Astrocyte of the cerebellum (primary cell): ENCODE measurements at places on chromosomes 16 and 17.

GRCh38 chr16:51095084-51095881 lies 55.8 kb downstream of the SALL1 start:
- DNase-seq: no peak

GRCh38 chr17:7413346-7413985 lies 5.8 kb downstream of the NLGN2 start:
- no peak for DNase-seq

GRCh38 chr17:55420067-55420775 lies 1.4 kb downstream of the MMD start:
- DNase-seq: no peak

GRCh38 chr16:72800524-72801161 lies 247.3 kb downstream of the ZFHX3 start:
- no peak for DNase-seq

DNA sequence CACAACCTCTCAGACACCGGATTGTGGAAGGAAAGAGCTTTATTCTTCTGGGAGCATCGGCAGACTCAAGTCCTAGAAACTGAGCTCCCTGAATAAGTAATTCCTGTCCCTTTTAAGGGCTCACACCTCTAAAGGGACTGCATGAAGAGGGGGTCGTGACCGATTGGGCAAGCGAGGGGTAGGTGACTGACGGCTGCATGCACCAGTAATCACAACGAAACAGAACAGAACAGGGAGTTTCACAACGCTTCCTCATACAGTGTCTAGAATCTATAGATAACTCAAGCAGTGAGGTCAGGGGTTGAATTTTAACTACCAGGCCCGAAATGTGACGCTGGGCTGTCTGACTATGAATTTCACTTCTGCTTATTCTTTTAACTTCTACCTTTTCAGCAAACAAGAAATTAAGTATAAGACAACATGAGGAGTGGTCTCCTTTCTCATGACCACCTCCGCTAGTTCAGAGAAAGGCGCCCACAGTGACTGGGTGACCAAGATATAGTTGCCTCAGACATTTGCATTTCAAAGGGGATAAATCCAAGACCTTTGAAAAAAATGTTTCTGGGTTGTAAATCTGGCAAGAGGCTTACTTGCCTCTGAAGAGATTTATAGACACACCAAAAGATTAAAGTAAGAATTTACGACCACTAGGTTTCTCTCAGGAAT lies 88.4 kb upstream of the ATF7IP2 start:
- DNase-seq: no peak

DNA sequence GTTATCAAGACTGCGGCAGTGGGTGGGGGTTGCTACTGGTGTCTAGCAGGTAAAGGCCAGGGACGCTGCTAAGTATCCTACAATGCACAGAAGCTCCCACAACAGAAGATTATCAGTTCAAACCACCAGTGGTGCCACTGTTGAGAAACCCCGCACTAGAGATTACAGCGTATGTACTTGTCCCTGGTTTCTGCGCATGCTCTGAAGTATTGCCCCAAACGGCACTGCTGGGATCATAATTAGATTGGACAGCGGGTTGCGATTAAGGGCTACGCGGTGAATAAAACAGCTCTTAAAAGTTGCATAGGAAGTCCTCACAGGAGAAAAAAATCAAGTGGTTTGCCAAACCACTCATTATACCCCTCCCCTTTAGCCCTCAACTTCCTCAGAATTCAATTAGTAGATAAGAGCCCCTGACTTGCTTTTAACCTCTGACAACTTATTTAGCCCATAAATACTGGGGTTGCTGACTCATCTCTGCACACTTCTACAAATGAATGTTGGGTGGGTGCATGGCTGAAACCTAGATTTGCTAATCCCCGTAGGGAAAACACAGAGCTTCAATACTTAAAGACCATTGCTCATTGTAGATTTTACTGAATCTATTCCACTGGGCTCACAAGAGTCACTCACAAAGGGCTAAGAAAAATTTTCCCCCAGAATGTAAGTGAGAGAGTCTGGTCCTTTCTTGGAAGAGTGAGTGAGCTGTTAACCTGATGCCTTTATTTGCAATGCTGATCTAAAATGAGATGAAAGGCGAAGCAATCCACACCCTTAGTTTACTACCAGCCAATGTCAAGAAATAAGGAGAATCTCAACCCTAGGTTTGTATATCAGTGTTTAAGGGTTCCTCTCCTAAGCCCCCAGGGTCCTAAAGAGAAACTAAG lies 91.8 kb downstream of the RGS9 start:
- DNase-seq: no peak

DNA sequence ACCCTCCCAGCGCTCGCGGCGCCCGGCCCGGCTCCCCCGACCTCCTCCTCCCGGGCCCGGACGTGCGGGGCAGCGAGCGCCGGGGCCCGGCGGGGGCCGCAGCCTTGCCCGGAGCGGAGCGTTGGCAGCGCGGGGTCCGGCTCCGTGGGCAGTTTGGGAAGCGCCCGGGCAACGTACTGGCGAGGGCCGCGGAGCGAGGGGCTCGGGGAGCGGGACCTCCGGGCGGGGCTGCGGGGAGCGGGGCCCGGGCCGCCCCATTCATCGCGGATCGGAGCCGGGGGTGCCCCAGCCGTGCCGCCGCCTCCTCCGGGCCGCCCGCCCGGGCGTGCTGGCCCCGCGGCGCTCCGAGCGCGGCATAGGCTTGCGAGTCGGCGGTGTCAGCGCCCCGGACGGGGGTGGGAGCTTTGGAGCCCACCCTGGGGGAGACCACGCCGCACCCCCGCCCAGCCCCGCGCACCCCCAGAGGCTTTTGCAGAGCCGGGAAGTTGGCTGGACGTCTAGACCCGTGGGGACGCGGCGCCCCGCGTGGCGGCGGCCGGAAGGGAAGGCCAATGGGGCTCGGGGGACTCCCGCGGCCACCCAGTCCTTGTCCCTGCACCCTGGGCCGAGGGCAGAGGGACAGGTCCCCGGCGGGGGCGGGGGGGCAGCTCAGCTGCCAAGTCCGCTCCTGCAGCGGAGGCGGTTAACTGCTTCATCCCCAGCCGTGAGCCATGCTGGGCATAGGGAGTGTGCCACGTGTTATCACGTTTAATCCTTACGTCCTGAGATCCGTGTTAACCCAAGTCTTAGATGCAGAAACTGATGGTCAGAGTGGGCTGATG lies 852 bp downstream of the ZNF469 start:
- DNase-seq: no peak

- DNase-seq: no peak
Observed at GRCh38 chr16:2811703-2812471, 5.2 kb upstream of the PRSS21 start.

DNA sequence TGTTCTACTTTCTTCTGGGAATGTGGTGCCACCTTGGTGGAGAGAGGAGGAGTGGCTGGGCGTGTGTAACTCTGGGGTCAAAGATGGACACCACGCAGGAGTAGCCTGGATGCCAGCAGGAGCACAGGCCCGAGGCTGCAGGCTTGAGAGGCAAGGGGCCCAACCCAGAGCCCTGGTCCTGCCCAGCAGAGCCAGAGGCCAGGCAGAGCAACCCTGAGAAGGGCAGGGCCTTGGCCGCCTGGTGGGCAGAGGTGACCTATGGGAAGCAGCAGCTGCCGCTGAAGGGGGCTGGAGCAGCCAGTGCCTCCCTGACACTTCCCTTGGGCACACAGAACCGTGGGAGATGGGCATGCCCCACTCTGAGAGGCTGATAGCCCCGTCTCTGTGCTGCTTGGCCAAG lies 18.0 kb upstream of the CPSF4L start:
- DNase-seq: no peak

- DNase-seq: no peak
Observed at GRCh38 chr17:44529864-44530263, 26.7 kb upstream of the GPATCH8 start.

GRCh38 chr16:27364493-27365141 lies 37.4 kb upstream of the IL21R start:
- no peak for DNase-seq

DNA sequence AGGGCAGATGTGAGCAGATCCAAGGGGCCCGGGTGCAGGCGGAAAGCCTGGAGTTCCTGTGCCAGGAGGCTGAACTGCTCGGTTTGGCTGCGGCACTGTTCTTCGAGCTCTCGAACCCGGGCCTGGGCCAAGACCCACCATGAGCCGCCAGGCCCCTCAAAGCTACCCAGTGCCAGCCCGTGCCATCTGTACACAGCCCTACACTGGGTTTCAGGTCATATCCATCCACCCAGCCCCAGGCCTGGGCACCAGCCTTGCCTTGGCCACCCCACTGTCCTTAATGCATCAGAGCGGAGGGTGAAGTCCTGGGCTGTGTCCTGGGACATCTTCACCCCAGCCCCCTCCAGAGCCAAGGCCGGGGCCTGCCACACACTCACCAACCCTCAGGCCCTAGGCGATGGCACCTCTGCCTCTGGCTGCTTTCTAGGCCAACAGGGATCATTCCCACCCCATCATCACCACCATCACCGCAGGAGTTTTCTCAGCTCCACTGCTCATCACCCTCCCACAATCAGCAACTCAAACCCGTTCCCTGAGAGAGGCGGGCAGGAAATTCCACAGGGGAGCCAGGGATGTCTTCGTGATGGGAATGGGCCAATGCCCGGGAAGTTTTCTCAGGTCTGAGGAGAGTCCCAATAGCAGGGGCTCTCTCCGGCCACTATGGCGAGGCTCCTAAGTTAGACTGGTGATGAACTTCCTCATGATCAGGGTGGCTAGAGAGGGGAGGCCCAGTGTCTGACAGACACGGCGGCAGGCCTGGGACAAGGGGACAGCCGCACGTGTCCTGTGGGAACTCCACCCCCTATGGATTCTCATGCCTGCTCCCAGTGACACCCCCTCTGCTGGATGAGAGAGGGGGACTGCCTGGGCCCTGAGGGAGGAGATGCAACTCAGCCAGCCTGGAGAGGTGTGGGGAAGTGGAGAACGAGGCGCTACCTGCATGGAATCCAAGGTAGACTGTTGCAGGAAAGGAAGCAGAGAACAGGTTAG lies 9.1 kb downstream of the TSPOAP1 start:
- DNase-seq: no peak

DNA sequence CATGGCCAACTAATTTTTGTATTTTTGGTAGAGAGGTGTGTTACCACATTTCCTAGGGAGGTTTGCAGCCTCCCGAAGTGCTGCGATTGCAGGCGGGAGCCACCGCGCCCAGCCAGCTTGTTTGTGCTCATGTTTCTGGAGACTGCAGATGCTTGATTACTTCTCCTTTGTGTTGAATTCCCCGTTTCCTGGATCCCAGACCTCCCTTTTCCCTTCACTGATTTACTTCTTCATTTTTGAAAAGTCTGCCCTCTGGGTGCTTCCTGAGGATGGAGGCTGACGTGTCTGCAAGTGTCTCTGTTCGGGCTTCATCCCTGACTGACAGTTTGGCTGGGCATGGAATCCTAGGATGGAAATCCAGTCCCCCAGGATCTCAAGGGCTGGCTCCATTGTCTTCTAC lies 7.0 kb upstream of the TRIM47 start:
- DNase-seq: no peak

GRCh38 chr17:951325-952132 lies 28.0 kb downstream of the NXN start:
- DNase-seq: peak; percentile 91

DNA sequence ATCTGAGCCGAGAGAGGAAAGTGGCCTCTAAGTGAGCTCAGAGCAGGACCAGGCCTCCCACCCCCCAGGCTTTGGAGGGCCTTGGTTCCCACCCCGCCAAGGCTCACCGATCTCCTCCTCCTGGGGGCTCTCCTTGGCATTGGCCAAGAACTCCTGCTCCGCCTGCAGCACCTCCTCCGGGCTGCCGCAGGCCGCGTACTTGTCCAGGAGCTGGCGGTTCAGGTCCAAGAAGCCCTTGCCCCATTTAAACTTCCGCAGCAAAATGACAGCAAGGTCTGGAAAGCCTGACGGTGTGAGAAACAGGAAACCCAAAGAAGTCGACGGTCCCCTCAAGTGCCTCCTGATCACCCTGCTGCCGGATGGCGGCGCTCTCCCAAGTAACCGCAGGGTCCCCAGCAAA lies 1.7 kb downstream of the TSR3 start:
- DNase-seq: no peak

DNA sequence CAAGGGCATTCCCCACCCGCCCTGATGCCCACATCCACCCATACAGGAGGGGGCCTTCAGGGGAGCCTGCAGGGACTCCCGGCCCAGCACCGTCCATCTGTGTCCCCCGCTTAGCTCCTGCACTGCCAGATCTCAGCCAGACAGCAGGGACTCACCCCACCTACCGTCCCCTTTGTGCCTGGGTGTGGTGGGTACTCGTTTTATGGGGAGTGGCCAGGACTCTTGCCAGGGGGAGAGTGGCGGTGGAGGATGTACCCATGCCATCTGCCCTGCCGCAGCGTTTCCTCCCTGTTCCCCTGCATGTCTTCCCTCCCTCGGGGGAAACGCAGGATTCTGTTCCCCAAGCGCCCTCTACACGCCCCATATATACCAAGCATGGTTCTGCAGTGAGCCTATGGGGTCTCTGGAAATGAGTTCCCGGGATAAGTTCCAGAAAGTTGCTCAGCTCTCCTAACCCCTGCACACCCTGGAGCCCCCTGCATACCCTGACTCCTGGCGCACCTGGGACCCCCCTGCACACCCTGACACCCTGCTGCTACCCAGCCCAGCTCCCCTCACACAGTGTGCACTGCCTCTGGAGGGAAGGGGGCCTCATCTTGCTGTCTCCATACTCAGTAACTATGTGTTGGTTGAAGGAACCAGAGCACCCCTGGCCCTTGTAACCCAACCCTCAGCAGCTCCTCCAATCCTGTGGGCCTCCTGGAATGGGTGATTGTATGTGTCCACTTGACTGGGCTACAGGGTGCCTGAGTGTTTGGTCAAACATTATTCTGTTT lies 4.2 kb upstream of the MAFG start:
- no peak for DNase-seq

DNA sequence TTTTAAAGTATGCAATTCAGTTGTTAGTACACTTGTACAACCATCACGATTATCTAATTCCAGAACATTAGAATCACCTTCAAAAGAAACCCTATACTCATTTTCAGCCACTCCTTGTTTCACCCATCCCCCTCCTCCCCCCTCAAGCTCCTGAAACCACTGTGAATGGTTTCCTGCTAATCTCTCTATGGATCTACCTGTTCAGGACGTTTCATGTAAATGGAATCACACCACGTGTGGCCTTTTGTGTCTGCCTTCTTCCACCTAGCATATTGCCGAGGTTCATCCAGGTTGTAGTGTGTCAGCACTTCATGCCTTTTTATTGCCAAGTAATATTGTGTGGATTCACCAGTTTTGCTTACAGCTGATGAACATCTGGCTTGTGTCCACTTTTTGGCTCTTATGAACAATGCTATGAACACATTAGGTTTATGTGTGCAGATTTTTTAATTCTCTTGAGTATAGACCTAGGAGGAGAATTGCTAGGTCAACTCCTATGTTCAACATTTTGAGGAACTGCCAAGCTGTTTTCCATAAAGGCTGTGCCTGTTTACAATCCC lies 17.8 kb downstream of the EIF4A3 start:
- no peak for DNase-seq

DNA sequence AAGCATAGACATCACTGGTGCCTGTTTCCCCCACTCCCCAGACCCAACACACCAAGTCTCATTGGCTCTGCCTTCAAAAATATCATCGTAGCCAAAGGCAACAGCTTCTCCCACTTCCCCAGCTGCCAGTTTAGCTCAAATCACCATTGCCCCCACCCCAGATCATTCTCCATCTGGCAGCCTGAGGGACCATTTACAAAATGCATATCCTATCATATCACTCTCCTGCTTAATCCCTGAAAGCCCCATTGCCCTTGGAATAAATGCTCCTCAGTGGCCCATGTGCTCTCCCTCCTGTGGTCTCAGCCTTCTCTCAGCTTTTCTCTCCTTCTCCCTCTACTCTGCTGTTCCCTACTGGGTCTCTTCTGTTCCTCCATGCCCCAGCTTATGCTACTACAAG lies 68.3 kb downstream of the CACNG3 start:
- DNase-seq: no peak
